ENCODE measurements at places on chromosomes 16 and 17.

- peak; percentile 18 for DNase-seq
These were observed 92.6 kb downstream of the DNAH17 start for GRCh38 chr17:78484271-78485246.

GRCh38 chr17:41773190-41773588 lies 13.3 kb downstream of the JUP start:
- DNase-seq, result peak; percentile 85

- DNase-seq, result no peak
These were observed 18.5 kb upstream of the SMIM5 start for GRCh38 chr17:75614556-75615270.

DNA sequence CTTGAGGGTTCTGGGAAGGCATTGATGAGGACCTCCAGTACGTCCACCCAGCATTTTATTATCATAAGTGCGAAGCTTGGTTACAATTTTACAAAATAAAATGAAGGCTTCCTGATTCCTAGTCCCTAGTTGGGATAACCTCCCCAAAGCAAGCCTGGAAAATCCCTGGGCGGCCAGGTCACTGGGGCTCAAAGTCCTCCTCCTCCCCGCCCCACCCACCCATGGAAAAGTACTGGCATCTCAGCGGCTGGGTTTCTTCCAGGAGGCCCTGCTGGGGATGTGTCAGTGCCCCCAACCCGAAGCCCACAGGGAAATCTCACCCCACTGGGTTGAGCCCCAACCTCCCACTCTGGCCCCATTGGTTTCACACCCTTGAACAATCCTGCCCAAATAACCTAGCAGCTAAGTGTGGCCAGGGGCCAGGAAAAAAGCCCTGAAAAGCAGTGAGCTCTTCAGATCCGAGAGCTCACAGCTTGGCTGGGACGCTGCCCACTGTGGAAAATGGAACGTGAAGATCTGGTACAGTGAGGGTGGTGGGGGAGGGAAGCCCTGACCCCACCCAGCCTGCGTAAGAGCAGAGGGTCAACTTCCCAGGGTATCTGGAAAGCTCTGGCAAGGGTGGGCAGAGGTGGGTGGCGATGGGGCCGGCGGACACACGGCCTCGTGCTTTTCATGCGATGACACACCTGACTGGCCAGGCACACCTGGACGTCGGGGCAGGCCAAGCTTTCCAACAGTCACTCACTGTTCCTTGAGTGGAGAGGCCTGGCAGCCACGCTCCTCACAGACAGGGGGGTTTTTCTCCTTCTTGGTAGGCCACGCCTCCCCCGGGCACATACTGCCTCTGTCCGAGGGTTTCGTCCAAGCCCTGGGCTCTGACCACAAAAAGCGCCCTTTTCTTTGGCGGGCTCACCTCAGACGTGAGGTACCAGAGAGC lies 324.5 kb downstream of the SOX9 start:
- no peak for DNase-seq

GRCh38 chr17:81831563-81831956 lies 1.5 kb downstream of the MCRIP1 start:
- DNase-seq, result no peak

GRCh38 chr17:9645851-9646545 lies 681 bp downstream of the USP43 start:
- peak; percentile 47 for DNase-seq

GRCh38 chr17:50380369-50381259 lies 7.6 kb downstream of the EME1 start:
- no peak for DNase-seq

- DNase-seq, result no peak
These were observed 9.6 kb downstream of the GPRC5B start for GRCh38 chr16:19874851-19875546.

GRCh38 chr17:27620721-27621120 lies 10.3 kb upstream of the LGALS9 start:
- DNase-seq, result no peak

DNA sequence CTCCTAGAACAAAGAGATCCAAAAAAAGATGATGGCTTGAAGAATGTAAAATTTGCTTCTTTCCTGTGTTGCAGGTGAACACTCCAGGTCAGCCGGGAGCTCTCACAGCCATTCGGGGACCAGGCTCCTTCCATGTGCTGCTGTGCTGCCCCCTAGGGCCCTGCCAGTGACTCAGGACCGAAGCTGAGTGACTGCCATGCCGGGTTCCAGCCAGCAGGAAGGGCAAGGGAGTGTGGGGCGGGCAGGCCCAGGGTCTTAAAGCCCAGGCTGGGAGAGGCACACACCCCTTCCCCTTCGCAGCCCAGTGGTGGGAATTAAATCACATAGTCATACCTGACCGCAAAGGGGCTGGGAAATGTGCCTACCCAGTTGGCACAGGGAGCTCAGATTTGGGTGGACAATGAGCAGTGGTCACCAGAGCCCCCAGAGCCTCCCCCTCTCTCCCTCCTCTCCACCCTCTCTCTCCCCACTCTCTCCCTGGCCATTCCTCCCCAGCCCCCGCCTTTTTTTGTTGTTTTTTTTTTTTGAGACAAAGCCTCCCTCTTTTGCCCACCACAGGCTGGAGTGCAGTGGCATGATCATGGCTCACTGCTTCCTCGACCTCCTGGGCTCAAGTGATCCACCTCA lies 11.5 kb downstream of the EPOP start:
- DNase-seq, result peak; percentile 58

DNA sequence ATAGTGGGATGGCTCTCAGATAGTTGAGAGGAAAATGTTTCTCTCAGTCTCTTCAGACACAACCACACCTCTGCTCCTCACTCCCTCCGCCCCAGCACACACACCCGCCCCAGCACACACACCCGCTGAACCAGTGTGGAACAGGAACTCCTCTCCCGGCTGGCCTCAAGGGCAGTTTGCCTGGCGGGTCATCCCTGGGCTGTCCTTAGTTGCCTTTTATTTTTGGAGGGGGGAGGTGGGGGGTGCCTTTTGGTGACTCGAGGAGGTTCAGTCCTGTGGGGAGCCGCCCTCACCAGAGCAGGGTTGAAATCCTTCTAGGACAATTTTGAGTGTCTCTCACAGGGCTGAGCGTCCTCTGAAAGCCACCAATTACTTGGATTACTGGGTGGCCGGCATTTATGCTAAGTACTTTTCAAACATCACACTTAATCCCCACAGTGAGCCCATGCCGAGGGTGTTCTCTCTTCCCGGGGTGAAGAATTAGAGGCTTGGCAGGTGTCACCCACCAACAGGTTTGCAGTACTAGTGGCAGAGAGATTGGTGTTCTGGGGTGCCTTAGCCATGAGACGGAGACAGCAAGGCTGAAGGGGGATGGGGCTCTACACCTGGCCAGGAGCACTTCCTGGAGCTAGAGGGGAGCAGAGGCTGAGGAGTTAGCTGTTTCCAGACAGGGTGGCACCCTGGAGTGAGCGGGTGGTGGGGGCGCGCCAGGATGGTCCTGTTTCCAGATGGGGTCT lies 2.8 kb downstream of the RASD1 start:
- no peak for DNase-seq

GRCh38 chr17:48751172-48751571 lies 22.6 kb upstream of the HOXB13 start:
- no peak for DNase-seq

DNA sequence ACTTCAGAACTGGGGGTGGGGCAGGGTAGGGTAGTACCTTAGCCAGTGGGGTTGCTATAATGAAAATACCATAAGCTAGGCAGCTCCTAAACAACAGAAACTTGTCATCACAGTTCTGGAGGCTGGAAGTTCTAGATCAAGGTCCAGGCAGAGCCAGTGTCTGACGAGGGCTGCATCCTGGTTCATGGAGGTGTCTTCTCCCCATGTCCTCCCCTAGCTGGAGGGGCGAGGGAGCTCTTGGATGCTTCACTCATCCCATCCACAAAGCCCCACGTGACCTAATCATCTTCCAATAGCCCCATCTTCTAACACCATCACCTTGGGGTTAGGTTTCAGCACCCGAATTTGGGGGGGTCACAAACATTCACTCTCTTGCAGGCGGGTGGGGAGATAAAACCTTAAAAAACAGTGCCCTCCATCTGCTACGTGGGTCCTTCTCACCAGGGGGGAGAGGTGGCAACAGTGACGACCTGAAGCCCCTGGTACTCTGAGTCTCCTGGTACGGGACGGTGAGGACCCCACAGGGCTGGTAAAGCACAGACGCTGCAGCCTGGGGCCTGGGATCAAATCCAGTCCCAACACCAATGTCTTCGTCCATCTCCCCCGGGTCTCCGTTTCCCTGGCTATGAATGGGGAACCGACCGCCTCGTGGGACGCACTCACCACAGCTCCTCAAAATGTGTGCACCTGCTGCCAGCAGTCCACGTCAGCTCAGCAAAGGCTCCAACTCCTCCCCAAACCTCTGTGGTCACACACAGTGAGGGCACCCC lies 22.8 kb downstream of the RAB40B start:
- DNase-seq, result no peak

DNA sequence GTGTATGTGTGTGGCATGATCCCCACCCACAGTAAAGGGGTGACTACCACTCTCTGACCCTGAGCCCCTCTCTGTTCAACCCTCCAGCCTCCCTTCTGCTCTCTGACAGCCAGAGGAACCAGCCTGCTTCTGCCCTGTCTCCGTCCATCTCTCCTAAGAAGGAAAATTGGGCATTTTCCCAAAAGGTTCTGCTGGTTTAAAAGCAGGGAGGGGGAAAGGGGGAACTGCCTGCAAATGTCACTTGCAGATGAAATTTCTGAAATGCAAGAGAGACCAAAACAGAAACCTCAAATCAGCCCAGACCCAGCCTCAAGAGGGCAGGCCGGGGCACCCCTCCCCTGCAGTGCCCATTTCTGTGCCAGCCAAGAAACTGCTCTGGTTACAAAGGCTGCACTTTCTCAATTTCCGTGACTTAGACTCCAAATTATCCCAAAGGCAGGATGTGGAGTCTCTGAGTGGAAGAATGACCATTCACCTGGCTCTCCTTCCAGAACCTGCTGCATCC lies 197.9 kb downstream of the RBFOX3 start:
- DNase-seq, result no peak

DNA sequence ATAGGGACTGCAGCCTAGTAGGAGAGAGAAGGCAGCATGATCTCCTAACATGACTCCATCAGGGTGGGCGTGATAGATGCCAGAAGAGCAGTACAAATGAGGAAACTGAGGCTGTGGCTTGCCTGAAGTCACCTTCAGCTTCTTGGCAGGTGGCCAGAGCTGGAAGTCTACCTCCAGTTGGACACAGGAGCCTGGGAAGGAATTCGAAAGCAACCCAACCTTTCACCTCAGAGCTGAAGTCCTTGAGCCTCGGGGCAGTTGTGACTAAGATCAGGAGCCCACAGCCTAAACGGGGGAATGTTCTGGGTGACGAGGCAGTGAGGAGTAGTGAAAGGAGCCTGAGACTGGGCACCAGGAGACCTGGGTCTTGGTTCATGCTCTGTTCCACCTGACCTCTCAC lies 9.4 kb upstream of the SLC52A1 start:
- DNase-seq, result no peak

DNA sequence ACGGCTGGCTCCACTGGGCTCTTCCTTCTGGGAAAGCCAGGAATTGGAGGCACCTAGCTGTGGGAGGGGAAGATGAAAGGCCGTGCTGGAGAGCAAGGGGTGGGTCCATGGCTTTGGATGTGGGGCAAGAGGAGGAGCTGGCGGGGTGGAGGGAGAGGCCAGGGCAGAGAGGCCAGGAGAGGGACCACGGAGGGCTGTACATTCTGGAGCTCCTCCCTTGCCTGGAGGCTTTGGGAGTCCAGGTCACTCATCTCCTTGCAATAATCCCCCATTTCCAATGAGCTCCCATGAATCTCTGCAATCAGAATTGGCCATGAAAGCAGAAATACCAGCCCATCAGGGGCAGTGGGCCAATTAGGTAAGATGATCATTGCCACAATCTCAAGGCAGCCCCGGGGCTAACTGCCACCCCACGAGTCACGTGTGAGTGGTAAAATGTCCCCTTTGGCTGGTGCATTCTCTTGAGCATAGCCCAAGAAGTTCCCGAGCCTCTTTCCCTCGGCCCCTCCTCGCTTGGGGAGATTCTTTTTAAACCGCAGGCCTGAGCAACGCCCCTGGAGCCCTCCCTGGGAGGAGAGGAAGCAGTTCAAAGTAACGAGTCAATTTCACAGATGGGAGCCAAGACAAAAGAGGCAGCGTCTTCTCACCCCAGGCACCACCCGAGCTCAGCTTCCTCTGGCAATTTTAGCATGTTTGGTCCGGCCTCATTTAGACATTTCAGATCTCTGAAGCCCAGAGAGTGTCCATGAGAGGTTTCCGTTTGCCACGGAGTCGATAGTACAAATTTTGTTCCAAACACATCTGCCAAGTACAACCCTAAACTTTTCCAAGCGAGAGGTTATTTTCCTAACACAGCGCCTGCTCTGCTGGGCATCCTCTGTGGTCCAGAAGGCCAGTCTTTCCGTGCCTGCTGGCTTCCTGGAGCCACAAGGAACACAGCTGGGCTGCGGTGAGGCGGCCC lies 13.4 kb downstream of the RTN4RL1 start:
- DNase-seq, result peak; percentile 54

GRCh38 chr17:75845058-75845711 lies 981 bp upstream of the UNC13D start:
- DNase-seq, result peak; percentile 71

DNA sequence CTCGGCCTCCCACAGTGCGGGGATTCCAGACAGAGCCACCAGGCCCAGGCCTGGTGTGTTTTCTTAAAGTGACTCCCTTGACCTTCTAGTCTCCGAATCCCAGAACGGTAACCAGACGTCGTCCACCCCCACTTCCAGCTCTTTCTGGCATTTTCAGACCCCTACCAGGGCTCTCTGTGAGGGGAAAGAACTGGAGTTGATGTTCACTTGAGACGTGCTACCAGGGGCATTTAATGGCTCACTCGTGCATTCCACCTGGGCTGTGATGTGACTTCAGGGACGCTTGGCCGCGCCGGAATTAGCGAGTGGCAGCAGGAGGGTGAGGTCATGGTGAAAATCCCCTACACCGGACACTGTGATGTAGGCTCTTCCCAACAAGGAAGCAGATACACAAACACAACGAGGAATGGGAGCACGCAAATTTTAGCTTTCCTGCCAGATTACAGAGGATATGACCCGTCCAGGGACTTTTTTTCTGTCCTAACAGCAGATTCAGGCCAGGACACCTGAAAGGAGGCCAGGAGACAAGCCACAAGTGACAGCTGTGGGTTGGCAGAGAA lies 1.1 kb upstream of the GNA13 start:
- peak; percentile 16 for DNase-seq

DNA sequence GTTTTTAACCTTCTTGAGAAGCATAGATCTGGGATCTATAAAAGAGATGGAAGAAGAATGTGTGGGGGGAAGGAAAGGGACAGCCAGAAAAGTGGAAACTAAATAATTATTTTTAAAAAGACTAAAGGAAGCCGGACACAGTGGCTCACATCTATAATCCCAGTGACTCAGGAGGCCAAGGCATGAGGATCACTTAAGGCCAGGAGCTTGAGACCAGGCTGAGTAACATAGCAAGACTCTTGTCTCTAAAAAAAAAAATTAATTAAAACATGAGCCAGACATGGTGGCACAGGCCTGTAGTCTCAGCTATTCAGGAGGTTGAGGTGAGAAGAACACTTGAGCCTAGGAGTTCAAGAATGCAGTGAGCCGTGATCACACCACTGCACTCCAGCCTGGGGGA lies 335.1 kb downstream of the GRIN2A start:
- DNase-seq, result no peak

All from choroid plexus epithelial cell (primary cell).